ENCODE measurements at places on chromosomes 5 and 9. TPM values are rescaled to one million over a fixed set of nuclear protein-coding genes. Genes with fewer than 3 reads are reported as not detected.

Gene GARIN3
- not detected for polyA plus RNA-seq

Gene SNCB
- polyA plus RNA-seq: not detected

Gene FANCC
- 2.5 TPM for polyA plus RNA-seq

Gene FAM153A
- 0.29 TPM for polyA plus RNA-seq
